Stimulated activated CD8-positive, alpha-beta memory T cell treated with anti-CD3 and anti-CD28 coated beads, Interleukin-2, amount 100 ng/mL, for 1 hour (primary cell): ENCODE measurements at places on chromosomes 16 and 17.

DNA sequence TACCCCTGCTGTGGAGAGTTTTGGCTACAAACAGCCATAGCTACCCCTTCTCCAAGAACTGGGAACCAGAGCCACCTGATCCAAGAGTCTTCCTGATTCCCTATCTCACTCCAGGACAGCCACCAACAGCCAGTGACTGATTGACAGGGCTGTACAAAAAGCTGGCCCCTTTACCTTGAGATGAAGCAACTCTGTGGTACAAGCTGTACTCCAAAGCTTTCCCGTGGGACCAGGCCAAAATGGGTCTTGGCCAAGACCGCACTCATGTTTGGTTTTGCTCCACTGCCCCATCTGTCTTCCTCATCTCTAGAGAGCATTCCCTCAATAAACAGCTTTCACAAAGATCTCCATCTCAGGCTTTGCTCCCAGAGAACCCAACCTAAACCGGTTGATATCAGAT lies 43.6 kb downstream of the RNF157 start:
- DNase-seq, result no peak

- no peak for DNase-seq
Observed at GRCh38 chr16:24525970-24526559, 13.3 kb upstream of the RBBP6 start.

GRCh38 chr17:10052106-10052813 lies 146.1 kb downstream of the GAS7 start:
- DNase-seq, result no peak

DNA sequence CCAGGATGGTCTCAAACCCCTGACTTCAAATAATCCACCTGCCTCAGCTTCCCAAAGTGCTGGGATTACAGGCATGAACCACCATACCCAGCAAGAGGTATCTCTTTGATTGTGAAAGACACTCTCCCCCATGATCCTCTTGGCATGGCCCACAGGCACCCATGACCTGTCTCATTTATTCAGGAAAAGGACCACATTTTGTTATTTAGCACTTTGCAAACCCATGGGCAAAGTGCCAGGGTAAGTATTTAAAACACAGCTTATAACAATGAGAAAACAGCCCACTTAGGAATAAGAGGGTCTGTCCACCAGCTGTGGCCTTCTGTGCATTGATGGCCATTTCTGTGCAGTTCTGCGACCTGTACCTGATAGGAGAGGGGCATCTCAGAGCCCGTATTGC lies 12.8 kb upstream of the AKTIP start:
- DNase-seq, result no peak

- no peak for DNase-seq
Observed at GRCh38 chr17:40416671-40417070, 1.0 kb downstream of the TOP2A start.

DNA sequence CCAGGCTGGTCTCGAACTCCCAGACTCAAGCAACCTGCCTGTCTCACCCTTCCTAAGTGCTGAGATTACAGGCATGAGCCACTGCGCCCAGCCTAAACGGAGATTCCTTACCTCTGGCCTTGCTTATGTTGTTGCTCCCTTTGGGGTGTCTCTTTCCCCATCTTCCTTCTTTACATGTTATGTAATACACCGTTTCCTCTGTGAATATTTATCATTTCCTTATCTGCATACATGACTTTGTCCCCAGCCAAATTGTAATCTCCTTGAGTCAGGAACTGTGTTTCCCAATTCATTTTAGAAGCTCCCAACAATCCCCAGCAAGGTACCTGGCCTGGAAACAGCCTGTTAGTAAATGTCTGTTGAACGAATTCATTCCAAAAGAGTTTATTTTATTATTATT lies 15.7 kb downstream of the COPZ2 start:
- DNase-seq, result no peak

- DNase-seq, result no peak
Observed at GRCh38 chr17:54789101-54789880, 111.4 kb upstream of the TOM1L1 start.

- DNase-seq, result no peak
Observed at GRCh38 chr16:85883813-85884212, 15.1 kb upstream of the IRF8 start.

DNA sequence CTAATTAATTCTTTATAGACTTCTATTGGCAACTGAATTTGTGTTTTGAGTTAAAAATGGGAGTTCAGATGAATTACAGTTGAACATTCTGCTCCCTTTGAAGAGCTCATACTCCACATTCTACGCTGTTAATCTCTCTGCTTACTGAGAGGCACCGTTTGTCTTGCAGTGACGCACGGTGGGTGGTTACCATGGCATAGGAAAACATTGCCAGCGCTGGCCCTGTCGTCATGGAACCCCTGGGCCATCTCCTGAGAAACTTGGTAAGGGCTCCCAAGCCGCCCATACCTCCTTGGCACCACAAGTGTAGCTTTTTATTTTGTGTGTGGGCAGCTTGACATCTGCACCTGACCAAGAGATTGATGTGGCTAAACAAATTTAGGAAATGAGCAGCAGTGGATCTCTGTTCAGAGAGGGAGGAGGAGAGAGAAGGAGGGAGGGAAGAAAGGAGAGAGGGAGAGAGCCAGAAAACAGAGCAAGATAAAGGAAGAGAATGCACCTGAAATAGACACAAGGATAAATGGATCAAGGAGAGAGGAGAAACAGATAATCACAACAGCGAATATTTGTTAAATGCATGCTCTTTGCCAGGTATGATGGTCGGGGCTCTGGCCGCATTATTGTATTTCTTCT lies 398.5 kb downstream of the HAPSTR1 start:
- DNase-seq, result no peak

GRCh38 chr17:29710891-29711418 lies 88.2 kb upstream of the CORO6 start:
- no peak for DNase-seq

GRCh38 chr16:66871840-66872239 lies 8.5 kb upstream of the PDP2 start:
- no peak for DNase-seq

- peak; percentile 31 for DNase-seq
Observed at GRCh38 chr17:28949185-28950016, 1.9 kb downstream of the PHF12 start.

DNA sequence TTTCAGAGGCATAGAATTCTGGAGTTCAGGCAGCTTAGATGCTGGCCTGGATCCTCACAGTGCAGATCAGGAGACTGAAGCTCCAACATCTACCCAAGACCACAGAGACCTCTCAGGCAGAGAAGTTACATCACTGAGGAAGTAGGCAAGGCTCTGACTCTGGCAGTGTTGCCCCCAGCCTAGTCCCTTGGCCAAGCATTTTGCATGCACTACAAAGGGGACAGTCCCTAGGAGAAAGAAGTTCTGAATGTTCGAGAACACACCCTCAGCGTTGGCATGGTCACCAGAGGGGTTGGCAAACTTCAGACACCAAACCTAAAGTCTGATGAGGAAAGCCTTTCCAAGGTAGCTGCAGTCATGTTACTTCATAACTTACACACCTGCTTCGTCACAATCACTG lies 2.5 kb downstream of the RANBP10 start:
- DNase-seq, result no peak

GRCh38 chr16:75746359-75746758 lies 20.1 kb upstream of the CPHXL start:
- no peak for DNase-seq

- no peak for DNase-seq
Observed at GRCh38 chr16:58459344-58460218, 40.4 kb upstream of the NDRG4 start.

GRCh38 chr17:20189979-20190378 lies 180.8 kb downstream of the SPECC1 start:
- DNase-seq, result no peak

DNA sequence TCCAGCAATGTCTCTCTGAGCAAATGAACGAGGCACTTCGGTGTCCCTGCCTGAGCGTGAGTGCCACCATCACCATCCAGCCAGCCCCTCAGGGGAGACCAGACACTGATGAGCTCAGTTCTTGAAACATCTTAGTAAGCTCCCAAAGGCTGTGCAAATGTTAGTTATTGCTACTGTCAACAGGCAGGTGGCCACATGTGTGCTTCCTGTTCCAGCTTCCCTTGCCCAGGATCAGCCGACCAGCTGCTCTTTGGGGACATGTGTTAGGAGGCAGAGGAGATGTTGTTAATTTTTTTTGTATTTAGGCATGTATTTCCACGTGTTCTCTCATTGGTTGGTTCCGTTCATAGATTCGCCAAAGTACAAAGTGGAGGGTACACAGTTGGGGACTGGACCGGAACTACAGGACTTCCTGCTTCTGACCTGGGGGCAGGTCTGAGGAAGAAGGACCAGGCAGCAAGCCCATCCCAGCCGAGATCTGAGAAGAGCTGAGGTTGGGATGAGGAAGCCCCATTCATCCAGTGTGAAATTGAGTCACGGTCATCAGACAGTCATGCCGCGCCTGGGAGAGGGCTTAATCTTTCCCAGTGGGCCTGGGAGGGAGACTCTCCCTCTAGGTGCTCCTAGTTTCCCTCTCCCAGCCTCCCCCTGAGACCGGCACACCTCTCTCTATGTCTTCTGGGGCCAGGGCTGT lies 3.8 kb downstream of the TTYH2 start:
- DNase-seq, result no peak

DNA sequence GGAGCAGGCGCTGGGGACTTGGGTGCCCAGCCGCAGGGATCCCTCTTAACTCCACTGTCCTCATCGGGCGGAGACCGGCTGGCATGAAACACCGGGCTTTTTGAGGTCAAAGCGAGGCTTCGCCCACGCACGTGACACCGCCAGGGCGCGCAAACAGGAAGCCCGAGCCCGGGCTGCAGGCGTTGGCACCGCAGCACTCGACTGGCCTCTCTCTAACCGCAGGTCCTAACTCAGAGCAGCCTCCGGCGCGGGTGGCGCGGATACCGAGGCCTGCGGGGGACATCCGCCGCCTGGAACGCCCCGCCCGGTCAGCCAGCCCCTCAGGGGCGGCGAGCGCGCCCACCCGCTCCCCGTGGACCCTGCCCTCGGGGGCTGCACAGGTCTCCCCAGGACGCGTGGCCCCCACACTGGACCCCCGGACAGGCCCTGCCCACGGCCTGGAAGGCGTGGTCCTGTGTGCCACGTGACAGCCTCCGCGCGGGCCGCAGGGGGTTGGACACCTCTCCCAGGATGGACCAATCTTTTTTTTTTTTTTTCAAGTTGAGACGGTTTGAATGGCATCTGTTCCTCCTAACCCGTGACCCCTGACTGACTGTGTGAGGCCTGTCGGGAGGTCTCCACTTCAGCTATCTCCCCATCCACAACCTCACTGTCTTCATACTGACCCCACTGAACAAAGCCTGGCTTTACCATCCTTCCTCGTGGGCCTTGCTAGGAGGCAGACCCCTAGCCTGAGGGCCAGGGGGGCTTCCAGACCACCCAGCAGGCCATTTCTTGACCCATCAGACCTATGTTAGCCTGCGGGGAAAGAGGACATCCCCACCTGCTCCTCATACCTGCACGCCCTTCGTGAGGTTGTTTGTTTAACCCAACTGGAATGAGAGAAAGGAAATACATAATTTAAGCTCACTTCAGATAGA lies 8.4 kb upstream of the SLC47A2 start:
- peak; percentile 14 for DNase-seq

GRCh38 chr17:14302091-14302430 lies 1.2 kb downstream of the HS3ST3B1 start:
- DNase-seq, result no peak

GRCh38 chr17:34755981-34756636 lies 176.7 kb downstream of the TMEM132E start:
- no peak for DNase-seq

- DNase-seq, result no peak
Observed at GRCh38 chr16:87780385-87780989, 14.7 kb upstream of the KLHDC4 start.

DNA sequence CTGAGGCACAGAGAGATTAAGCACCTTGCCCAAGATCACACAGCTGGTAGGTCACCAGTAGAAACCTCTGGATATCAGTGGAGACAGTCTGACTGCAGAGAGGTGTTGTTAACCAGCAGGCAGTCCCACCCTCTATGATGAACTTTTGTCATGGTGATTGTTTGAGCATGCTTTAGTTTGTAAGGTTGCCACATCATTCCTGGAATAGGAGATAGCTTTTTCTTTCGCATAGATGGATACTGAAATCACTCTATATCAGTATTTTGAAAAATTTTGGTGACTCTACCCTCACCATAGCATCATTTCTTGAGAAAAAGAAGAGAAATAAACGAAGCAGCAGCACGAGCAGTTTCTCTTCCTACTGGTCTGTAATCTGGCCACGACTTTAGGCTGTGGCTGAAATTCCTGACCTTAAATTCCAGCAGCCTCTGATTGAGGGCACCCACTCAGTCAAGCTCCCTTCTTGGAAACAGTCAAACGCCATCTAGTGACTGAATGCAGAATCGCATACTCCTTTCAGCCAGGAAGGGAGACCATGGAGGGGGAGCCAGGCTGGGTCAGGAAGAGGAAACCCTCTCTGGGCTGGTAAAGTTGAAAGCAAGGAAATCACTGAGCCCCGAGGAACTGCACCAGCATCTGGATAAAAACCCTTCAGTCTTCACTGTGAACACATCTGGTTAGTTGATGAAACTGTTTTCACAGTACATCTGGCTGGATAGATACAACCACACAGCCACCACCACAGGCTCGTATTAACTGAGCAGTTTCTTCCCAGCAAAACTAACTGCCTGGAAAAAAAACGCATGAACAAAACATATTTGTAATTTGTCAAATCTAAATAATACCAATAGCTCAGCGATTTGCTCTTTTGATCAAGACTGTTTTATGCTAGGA lies 108.5 kb upstream of the XYLT1 start:
- DNase-seq, result peak; percentile 7

DNA sequence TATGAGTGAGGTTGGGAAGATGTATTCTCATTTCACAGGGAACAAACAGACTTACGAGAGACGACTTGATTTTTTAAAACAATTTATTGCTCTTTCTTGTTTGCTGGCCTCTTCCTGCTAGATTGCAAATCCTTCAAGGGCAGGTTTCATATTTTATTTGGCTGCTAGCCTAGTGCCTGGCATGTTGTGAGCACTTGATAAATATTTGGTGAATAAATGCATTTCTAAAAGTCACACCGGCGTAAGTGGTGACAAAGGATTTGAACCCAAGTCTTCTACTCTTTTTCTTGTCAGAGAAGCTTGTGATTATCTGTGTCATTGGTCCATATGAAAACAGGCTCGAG lies 1.4 kb downstream of the WWP2 start:
- no peak for DNase-seq
